ENCODE measurements at places on chromosomes 2 and 18. TPM values are rescaled to one million over a fixed set of nuclear protein-coding genes. Genes with fewer than 3 reads are reported as not detected.

The MERTK gene
- total RNA-seq: 13.4 TPM

The ABCG5 gene
- 0.10 TPM for total RNA-seq

The WDR33 gene
- 59.1 TPM for total RNA-seq

The TMEM247 gene
- not detected for total RNA-seq

The TUBB8B gene
- total RNA-seq: not detected

The ACTR3 gene
- total RNA-seq: 127 TPM

The NABP1 gene
- 7.7 TPM for total RNA-seq
